ENCODE measurements at places on chromosomes 3 and 15. TPM values are rescaled to one million over a fixed set of nuclear protein-coding genes. Genes with fewer than 3 reads are reported as not detected.

GRCh38 chr15:90902840-90903732, at the start of gene MAN2A2:
Gene MAN2A2 (plus strand): TSS chr15:90903302. CDS start chr15:90904208, 906 bp downstream.
- H3K4me1 ChIP-seq = peaks cover 13% of the 10 kb centered on the region
- no peaks in the 10 kb centered on the region for H3K27me3 ChIP-seq
- H3K27ac ChIP-seq = no peak within 1 kb of the TSS
- H3K36me3 ChIP-seq = peaks cover 11% of the 10 kb centered on the region
- peak; percentile 55 for DNase-seq

- H3K4me3 ChIP-seq = no peak overlapping the region
- no peaks in the 10 kb centered on the region for H3K27me3 ChIP-seq
- H3K4me1 ChIP-seq = peaks cover 52% of the 10 kb centered on the region
- H3K36me3 ChIP-seq = no peaks in the 10 kb centered on the region
- DNase-seq = peak; percentile 88
These were observed 319.4 kb upstream of the STAC start for GRCh38 chr3:36060950-36061349.

GRCh38 chr15:92886042-92886537, 14.0 kb upstream of the CHD2 start:
- H3K27me3 ChIP-seq = no peaks in the 10 kb centered on the region
- DNase-seq = no peak
- peaks cover 28% of the 10 kb centered on the region for H3K4me1 ChIP-seq
- no peak overlapping the region for H3K27ac ChIP-seq
- peaks cover 62% of the 10 kb centered on the region for H3K36me3 ChIP-seq

- no peak overlapping the region for H3K27ac ChIP-seq
- H3K4me1 ChIP-seq = no peaks in the 10 kb centered on the region
- no peaks in the 10 kb centered on the region for H3K36me3 ChIP-seq
- DNase-seq = no peak
- H3K4me3 ChIP-seq = no peak overlapping the region
These were observed 172.0 kb downstream of the ITPR1 start for GRCh38 chr3:4665197-4665596.

GRCh38 chr15:92140796-92141195, 252.9 kb upstream of the ST8SIA2 start:
- no peak overlapping the region for H3K4me3 ChIP-seq
- H3K27me3 ChIP-seq = peaks cover 18% of the 10 kb centered on the region
- no peak overlapping the region for H3K27ac ChIP-seq
- no peaks in the 10 kb centered on the region for H3K4me1 ChIP-seq
- no peaks in the 10 kb centered on the region for H3K36me3 ChIP-seq
- peak; percentile 29 for DNase-seq

DNA sequence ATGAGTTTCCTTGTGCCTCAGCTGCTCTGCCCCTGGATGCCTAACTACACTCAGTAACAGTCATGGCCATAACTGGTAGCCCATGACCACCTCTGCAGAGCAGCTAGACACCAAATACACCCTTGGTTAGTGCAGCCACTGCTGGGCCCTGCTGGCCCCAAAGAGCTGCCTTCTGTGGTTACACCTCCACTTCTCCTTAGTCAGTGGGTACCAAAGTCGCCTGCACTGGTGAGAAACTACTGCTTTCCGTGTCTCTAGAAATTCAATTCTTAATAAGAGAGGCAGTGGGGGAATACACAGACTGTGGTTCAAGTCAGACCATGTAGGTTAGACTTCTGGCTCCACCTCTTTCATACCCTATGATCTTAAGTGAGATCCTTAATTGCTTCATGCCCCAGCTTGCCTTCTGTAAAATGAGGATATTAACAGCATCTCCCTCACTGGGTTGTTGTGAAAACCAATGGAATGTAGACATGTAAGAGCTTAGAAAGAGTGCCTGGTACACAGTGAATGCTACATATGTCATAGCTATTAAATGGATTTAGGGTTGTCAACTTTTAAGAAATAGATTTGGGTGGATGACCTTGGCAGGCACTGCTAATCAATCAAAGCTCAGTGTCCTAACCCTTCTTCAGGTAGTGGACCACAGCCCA, 18.2 kb downstream of the HEG1 start:
- H3K36me3 ChIP-seq = no peaks in the 10 kb centered on the region
- H3K4me3 ChIP-seq = no peak overlapping the region
- no peak overlapping the region for H3K27ac ChIP-seq
- no peaks in the 10 kb centered on the region for H3K27me3 ChIP-seq

The CLEC3B gene
- not detected for total RNA-seq

The PCSK6 gene
- 2.7 TPM for total RNA-seq

All from PC-3 (cell line).